ENCODE measurements at places on chromosomes 5 and 9.

DNA sequence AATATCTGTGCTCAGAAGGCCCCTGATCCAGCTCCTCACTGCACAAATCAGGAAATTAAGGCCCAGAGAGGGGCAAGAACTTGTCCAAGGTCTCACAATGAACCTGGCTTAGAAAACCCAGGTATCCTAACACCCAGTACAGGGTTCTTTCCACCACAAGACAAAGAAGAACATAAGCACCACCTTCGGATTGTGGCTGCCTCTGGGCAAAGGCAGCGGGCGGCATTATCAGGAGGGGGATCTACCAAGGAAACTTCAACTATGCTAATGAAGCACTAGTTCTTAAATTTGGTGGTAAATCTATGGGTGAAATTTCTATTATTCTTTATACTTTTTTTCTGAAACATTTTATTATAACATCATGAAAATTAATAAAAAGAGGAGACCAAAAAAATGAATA, 17.9 kb downstream of the ANXA6 start:
- no peak for DNase-seq

GRCh38 chr9:121285835-121286687, 18.1 kb downstream of the GSN start:
- peak; percentile 62 for DNase-seq

DNA sequence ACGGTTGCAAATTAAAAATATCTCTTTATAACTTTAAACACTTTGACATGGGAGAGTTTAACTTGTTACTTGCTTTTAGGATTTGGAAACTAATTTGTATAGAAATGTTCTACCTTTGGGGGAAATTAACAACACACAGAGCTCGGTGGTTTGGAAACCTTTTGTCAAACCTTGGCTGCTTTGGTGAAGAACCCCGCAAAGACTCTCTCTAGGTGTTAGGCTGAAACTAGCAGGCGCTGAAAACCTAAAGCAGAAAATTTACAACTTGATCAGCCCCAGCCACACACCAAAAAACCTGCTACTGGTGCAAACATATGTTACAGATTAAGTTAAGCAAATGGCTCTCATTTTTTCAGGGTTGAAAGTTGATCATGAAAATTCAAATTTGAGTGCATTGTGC, 25.8 kb downstream of the NR2F1 start:
- no peak for DNase-seq

GRCh38 chr5:119966028-119966427, 336.7 kb downstream of the FAM170A start:
- DNase-seq = no peak

DNA sequence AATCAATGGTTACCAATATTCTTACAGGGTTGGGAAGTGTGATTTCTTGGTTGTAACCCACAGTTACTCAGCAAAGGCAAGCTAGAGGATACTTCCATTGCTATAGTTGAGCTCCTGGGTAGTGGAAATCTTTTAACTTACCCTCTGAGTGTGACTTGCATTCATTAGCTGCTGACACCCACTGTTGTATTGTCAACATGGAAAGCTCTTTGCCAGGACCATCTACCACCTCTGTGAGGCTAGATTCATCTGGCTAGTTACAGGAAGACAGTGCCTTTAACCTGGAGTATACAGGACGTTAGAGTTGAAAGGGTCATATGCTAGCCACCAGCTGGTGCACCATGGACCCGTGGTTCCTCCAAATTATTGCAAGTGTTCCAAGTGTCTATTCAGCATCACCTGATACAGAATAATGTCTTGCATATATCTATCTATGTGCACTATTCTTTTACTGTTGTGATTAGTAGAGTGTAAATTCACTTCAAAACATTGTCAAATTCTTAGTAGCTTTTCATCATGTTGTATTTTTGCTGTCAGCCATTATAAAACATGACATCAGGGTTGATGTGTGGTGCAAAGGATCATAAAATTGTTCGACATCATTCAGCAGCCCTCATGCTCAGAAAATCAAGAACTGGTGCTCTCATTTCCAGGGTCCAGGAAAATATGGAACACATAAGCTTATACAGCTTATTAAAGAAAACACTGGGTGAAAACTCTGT, 239.0 kb downstream of the PJA2 start:
- DNase-seq = no peak

GRCh38 chr9:77978086-77978781, 53.4 kb downstream of the GNAQ start:
- no peak for DNase-seq

DNA sequence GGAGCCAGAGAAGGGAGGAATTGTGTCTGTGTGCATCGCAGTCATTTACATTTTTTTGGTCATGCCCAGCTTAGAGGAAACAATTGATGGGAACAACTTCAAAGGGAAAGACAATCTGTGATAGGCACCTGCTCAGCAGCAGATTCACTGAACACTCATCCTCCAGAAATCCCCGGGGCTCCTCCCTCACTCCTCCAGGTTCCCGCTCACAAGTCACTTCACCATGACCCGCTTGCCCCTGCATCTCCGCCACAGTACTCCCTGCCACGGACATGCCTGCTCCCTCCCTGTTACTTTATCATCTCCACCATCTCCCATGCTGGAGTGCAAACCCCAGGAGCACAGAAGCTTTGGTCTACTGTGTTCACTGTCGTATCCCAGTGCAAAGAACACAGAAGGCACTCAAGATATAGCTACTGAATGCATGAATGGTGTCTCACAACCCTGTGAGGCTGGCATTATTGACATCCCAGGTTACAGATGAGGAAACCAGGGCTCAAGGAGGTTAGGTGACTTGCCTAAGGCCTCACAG, 16.2 kb downstream of the LHX6 start:
- no peak for DNase-seq

- peak; percentile 74 for DNase-seq
Observed at GRCh38 chr5:174532455-174533453, 191.6 kb upstream of the MSX2 start.

- DNase-seq = no peak
Observed at GRCh38 chr5:76626738-76627137, 3.5 kb upstream of the F2RL2 start.

- DNase-seq = no peak
Observed at GRCh38 chr5:156103155-156103885, 223.6 kb upstream of the SGCD start.

GRCh38 chr9:12716823-12717600, 23.8 kb downstream of the TYRP1 start:
- DNase-seq = no peak

DNA sequence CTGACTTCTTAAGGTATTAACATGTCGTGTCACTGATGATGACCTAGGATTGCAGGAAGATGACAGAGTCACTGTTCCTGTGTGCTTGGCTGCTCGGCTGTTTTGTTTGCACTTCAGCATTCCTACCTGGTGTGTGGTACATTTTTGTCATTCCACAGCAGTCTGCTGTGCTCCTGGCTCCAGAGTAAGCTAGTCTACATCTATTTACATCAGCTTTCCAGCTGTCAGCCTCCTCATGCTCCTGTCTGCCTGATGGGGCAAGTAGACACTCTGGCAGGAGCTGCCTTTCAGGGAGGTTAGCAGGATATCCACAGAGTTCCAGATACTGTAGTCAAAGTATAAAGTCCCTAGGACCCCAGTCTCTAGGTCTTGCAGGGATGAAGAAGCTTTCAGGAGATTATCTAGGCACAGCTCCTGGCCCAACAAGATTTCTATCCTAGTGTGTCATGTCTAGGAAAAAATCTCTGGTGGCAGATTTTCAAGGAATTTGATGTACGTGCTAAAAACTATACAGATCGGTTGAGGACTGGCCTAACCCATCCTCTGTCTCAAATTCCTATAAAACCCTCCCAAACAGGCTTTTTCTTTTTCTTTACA, 28.4 kb downstream of the RUSC2 start:
- peak; percentile 51 for DNase-seq

DNA sequence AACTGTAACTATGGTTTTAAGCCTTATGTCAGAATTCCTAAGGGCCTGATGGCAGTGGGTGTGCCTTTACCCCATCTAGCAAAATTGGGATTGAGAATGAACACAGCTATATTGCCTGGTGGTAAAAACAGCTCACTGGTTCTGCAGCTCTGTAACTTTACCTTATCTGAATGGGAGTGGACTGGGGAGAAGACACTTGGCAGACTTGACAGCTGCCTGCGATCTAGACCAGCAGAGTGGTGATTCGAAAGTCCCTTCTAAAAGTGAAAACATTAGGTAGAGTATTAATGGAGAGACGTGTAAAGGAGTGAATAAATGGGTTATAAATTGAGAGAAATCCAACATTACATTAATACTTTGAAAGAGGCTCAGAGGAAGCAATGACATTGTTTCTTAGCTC, 289.1 kb upstream of the EDIL3 start:
- no peak for DNase-seq

DNA sequence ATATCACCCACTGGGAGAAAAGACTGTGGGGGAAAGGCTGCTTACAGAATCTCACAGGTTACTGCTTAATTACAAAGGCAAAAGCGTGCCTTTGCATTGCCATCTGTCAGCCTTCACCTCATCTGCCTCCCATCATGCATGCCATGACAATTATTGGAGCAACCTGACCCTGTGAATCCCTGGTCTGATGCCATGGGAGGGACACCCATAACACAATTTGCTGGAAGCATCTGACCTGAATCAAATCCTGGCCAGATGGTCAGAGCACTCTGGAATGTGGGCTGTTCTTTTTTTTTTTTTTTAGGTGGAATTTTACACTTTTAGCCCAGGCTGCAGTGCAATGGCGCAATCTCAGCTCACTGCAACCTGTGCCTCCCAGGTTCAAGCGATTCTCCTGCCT, 11.6 kb upstream of the RETREG1 start:
- no peak for DNase-seq

DNA sequence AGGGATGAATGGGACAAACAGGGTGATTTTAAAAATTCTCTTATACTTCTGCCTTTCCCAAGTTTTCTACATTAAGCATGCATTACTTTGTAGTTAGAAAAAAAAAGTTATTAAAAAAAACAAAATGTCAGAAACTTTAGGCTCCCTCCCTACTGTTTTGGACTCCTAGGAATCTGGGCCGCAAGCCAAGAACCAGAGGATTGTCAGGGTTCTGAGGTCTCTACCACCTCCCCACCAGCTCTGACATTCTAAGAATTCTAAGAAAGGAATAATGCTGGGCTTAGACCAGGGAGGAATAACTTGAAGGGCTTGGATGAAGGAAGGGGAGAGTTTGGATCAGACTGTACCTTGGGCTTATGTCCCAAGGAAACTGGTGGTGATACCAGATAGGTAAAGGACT, 1.1 kb upstream of the ARHGEF39 start:
- peak; percentile 80 for DNase-seq

- peak; percentile 16 for DNase-seq
Observed at GRCh38 chr5:34817558-34818351, 21.2 kb upstream of the TTC23L start.

DNA sequence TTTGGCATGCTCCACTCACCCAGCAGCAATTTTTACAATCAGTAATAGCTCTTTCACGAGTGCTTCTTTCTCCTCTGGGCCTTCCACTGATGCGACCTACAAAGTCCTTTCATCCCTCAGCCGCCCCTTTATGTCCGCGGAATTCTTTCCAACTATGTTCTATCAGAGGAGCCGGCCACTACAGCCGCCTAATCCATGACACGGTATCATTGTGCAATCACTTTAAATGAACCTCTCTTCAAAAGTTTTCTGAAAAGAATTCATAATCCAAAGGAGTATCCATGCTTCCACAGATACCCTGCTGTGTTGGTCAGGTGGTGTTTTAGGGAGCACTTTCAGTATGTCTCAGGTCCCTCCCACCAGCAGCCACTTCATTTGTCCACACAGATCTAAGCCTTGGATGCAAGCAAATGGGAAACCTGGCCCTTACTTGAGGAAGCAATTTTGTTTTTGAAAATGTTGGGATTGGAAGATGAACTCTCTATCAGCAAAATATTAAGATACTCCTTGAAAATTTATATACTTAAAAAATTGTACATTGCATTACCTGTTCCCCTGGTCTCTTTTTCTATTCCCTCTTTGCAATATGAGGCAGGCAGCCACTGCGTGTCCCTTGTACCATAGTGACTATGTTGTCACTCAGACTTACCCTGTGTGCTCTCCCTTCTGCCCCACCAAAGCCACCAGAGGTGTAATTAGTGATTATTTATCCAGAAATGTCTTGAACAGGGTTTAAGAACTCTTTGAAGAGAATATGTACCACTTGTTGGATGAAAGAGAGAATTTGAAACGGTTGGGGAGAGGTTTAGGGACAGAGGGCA, 12.9 kb upstream of the MEF2C start:
- no peak for DNase-seq

GRCh38 chr9:83570359-83570758, 32.2 kb upstream of the FRMD3 start:
- no peak for DNase-seq

GRCh38 chr9:133522073-133522910, 2.5 kb downstream of the MYMK start:
- DNase-seq = no peak

- peak; percentile 79 for DNase-seq
Observed at GRCh38 chr9:130331573-130331972, 66.0 kb downstream of the HMCN2 start.

DNA sequence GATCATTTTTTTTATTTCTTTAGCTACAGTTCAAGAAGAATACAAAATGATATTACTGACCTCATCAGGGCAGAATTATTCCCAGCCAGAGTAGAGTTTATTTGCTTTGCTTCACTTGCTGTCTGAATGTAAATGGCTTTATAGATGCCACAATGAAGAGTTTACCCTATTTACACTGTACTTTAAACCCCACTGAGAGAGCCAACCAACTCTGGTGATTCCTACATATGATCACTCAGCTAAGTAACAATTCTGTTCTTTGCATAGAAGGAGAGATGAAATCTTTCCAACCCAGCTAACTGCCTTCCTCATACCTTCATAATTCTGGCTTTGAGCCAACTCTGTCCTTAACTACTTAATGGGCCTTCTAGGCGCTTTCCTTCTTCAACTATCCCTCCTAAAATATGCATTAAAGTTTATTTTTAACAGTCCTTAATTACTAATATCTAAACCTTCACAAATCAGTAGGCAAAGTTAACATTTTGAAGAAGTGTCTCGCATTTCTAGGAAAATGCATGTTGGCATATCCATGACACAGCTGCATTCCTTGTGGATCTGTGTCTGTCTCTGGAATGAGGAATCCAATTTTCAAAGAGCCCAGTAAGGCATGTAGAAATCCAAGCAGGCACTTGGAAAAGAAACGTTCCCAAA, 284.8 kb upstream of the GRAMD2B start:
- peak; percentile 2 for DNase-seq

DNA sequence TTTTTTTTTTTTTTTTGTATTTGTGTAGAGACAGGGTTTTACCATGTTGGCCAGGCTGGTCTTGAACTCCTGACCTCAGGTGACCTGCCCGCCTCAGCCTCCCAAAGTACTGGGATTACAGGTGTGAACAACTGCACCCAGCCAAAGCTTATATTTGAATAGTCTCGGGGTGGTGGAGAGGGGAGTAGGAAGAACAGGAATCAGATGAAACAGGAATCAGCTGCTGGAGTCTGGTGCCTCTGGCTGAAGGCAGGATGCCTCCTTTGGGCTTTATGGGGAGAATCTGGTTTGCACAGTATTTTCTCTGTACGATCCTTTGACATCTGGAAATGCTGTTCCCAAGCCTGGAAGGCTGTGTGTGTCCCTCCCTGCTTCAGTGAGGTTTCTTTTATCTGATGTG, 10.9 kb downstream of the C5orf52 start:
- no peak for DNase-seq
